Nasal cavity respiratory epithelium epithelial cell of viscerocranial mucosa (primary cell): ENCODE measurements at places on chromosomes 13 and 19. TPM values are rescaled to one million over a fixed set of nuclear protein-coding genes. Genes with fewer than 3 reads are reported as not detected.

ZNF417 gene
- 14.4 and 23.4 TPM in 2 replicates for total RNA-seq

SHANK1 gene
- total RNA-seq = under 0.01 TPM in 1 of 2 replicates, not detected in the other

IGSF23 gene
- total RNA-seq = not detected in 2 replicates

ZNF320 gene
- total RNA-seq = 18.5 and 22.7 TPM in 2 replicates

ZNF442 gene
- 4.1 and 4.3 TPM in 2 replicates for total RNA-seq

NANOS2 gene
- not detected in 2 replicates for total RNA-seq

PLEKHA4 gene
- total RNA-seq = 1.0 and 4.2 TPM in 2 replicates

C19orf67 gene
- total RNA-seq = 0.14 TPM in 1 of 2 replicates, not detected in the other

FUT6 gene
- total RNA-seq = 1.0 and 8.1 TPM in 2 replicates

ANKLE1 gene
- total RNA-seq = 0.64 and 0.68 TPM in 2 replicates

DMWD gene
- total RNA-seq = 32.1 and 32.5 TPM in 2 replicates

LILRB2 gene
- total RNA-seq = not detected in 2 replicates

ZNF579 gene
- total RNA-seq = 2.4 and 6.7 TPM in 2 replicates

CEACAM4 gene
- total RNA-seq = not detected in 2 replicates

FLT1 gene
- total RNA-seq = under 0.01 TPM in 1 of 2 replicates, not detected in the other

FAM124A gene
- total RNA-seq = under 0.01 TPM in 1 of 2 replicates, not detected in the other

SLC15A1 gene
- total RNA-seq = 0.34 and 1.3 TPM in 2 replicates

ZNF534 gene
- total RNA-seq = under 0.01 and 0.07 TPM in 2 replicates
